Stimulated activated CD4-positive, alpha-beta T cell treated with anti-CD3 and anti-CD28 coated beads, Interleukin-2, amount 100 ng/mL, for 24 hours (primary cell): ENCODE measurements at places on chromosomes 5 and 9.

GRCh38 chr9:34546834-34547827 lies 24.3 kb upstream of the ENHO start:
- DNase-seq, result peak; percentile 59

- no peak for DNase-seq
These were observed 327.8 kb downstream of the TMEM167A start for GRCh38 chr5:82749461-82749820.

DNA sequence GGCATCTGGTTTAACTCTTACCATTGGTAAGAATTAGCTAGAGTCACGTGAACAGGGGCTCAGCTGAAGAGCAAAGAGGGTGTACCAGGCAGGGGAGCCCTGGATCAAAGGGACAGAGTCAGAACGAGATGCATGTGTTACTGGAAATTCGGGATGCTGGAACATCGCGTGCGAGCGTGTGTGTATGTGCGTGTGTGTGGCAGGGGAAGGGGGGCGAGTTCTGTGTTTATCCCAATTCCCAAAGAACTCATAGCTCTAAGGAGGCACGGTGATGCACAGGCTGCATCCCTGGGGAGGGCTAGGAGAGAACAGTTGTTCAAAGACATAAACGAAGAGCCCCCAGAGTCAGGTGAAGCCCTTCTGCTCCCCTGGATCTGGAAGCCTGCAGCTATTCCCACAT lies 353.3 kb downstream of the GADD45G start:
- DNase-seq, result no peak

GRCh38 chr5:57306359-57306758 lies 132.5 kb downstream of the GPBP1 start:
- no peak for DNase-seq

GRCh38 chr5:38923661-38924451 lies 78.0 kb downstream of the OSMR start:
- no peak for DNase-seq

GRCh38 chr9:82547995-82548394 lies 514.9 kb downstream of the RASEF start:
- no peak for DNase-seq

GRCh38 chr5:96288845-96289185 lies 144.2 kb downstream of the PCSK1 start:
- DNase-seq, result no peak

GRCh38 chr5:87686975-87687374 lies 274.2 kb upstream of the CCNH start:
- DNase-seq, result no peak

GRCh38 chr5:143117821-143118220 lies 285.7 kb downstream of the NR3C1 start:
- DNase-seq, result no peak

- no peak for DNase-seq
These were observed 67.8 kb upstream of the GABRB2 start for GRCh38 chr5:161614342-161614741.

DNA sequence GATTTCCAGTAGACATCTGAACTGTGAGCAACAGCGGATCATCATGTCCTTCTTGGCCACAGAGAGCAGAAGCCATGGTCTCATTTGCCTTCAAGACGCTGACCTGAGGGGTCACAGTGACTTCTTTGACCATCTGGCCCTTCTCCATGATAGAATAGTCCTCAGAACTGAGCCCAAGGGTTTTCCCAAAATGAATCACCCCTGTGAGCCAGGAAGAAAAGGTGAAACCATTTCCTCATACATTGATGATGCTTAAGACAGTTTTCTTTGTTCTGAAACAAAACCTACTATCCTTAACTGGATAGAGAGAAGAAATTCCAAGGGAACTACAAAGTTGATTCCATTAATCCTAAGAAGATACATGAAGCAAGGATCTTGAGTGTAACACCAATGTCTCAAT lies 503.9 kb downstream of the CTNND2 start:
- DNase-seq, result no peak

DNA sequence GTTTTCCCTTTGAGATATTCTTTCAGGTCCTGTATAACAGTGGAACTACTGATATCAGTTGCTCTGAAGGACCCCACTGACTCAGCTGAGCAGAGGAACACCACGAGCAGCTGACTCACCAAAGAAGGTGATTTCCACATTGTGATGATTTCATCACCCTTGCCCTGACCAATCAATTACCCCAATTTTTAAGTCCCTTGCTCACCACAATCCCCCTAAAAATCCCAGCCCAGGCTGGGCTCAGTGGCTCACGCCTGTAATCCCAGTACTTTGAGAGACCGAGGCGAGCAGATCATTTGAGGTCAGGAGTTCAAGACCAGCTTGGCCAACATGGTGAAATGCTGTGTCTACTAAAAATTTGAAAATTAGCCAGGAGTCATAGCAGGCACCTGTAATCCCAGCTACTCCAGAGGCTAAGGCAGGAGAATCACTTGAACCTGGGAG lies 125.3 kb upstream of the ABCA1 start:
- peak; percentile 53 for DNase-seq

DNA sequence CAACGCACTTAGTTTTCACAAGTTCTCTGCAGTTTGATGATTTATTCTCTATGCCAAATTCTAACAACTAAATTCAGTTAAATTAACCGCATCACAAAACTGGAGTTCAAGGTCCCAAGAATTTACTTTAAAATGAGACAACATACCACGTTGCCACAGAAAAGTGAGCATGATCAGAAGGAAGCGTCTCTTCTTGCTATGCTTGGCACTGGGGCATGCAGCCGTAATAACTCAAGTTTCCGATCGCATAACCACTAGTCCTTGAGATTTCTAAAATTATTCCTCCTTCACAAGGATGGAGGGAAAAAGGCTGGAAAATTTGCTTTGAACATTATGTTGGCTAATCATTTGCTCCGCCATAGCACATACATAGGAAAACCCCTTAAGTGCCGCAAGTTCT lies 13.9 kb downstream of the NFIB start:
- no peak for DNase-seq

GRCh38 chr9:114607671-114608524 lies 3.2 kb upstream of the TMEM268 start:
- DNase-seq, result no peak

DNA sequence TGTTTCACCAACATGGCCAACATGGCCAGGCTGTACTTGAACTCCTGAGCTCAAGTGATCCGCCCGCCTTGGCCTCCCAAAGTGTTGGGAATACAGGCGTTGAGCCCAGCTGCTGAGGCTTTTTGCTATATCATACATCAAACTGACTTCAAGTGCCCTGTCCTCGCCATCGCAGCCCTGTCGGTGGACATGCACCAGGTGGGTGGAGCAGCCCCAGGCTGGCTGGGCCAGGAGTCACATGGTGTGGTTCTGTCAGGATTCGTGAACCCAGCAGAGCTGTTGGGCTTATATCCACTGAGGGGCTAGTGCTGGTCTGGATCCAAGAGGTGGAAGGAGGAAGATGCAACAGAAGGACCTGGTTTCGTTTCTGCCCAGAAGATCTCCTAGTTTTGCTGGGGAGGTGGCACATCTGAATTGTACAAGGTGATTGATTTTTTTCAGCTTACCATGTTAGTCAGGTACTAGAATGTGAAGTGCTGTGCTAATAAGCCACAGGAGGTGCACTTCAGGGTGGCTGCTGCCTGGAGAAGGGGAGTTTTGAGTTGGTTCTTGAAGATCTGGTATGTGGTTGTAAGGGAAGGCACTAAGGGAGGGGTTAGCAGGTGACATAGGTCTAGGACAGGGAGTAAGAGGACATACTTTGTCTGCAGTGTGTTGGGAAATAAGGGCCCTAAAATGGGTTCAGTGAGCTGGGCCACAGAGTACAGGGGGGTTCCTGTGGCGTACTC lies 16.1 kb downstream of the PCBD2 start:
- DNase-seq, result no peak

DNA sequence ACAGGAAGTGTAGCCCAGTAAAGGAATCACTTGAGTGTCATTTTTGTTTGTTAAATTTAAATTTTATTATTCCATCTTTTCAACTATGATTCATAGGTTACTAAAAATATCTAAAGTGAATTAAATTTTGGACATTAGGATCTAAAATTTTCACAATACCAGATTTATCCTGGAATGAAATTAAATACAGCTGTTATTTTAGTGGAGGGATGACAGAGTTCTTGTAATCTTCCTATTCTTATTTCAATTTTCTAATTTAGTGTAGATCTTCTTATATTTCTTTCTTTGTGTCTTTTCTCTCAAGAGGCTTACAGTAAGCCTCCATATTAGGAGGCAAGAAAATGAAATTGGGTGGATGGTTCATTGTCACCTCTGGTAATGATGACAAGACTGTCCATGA lies 167.9 kb upstream of the TNC start:
- DNase-seq, result no peak

- no peak for DNase-seq
These were observed 89.1 kb upstream of the SPDL1 start for GRCh38 chr5:169494383-169494935.

DNA sequence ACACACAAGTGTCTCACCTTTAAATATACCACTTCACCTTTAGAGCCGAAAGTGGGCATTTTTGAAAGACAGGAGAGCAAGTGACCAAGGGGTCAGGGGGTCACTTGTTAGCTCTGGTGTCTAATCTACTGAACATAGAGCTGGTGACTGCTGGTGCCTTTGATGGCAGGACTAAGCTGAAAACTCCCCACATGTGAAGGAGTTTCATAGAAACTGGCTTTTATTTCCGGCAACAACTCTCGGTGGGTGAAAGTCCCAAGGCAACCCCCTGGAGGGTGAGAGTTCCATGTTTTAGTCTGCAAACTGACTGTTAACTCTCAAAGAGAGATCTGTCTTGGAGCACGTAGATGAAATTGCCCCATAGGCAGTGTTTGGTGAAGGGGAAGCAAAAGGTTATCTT lies 466.9 kb downstream of the DMRTA1 start:
- DNase-seq, result no peak

DNA sequence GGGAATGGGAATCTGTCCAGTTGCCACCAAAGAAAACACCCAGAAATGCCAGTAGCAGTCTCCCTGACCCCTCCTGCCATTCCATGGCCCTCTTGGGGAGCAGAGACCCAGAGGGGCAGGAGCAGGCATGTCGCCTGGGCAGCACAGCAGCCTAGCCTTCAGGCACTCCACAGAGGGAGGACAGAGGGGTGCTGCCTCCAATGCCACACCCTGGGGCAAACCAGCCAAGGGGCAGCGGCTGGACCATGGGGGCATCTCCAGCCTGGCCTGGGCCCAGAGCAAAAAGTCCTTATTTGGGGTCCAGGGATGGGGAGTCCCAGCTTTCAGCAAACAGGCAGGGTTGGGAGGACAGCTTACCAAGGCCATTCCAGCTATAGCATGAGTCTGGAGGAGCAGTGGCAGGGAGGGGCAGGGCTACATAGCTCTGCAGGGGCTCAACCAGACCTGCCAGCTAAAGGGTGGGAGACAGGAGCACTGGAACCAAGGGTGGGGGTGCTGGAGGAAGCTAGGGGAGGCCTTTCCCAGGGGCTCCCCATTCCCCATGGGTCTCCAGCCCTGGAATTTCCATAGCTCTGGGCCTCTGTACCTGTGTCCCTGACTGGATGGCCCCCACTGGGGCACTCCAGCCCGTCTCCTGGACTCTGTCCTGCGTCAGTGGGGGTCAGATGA lies 6.7 kb downstream of the BRD3 start:
- DNase-seq, result no peak

DNA sequence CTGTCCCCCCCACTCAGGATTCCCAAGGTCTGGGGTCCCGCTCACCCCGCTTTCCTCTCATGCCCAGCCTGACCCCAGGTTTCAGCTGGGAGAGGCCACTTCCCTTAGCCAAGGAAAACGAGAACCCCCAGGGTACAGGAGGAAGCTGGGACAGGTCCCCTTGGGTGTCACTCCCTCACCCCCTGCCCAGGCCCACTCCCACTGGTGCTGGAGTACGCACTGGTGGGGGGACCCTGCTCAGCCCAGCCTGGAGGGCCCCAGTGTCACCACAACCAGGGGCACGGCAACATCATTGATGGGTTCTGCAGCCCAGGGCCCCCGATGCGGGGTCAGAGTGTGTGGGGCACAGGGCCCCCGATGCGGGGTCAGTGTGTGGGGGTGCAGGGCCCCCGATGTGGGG lies 145.0 kb upstream of the CDKN2B start:
- no peak for DNase-seq

GRCh38 chr5:34813509-34813908 lies 25.5 kb upstream of the TTC23L start:
- DNase-seq, result no peak

DNA sequence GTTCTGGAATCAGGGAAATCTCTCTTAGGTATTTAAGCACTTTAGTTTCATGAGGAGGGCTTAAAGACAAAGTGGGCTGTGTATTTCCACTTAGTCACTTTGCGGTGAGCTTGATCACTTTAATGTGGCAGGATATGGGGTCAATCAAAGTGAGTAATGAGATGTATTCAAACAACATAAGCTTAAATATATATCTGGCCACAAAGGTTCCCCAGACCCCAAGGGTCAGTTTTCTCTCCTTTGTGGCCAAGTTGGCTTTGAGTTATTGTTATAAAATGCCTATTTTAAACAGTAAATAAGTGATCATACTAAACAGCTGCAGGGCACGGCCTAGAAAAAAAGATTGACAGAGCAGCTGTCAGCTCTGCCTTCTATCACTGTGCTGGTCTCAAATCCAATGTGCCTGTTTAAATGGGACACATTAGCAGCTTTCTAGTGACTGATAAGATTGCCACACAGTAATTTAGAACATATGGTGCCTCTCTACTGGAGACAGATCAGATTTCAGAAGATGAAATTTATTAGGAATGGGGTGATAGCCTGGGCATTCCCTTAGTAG lies 363.9 kb downstream of the AGTPBP1 start:
- no peak for DNase-seq

DNA sequence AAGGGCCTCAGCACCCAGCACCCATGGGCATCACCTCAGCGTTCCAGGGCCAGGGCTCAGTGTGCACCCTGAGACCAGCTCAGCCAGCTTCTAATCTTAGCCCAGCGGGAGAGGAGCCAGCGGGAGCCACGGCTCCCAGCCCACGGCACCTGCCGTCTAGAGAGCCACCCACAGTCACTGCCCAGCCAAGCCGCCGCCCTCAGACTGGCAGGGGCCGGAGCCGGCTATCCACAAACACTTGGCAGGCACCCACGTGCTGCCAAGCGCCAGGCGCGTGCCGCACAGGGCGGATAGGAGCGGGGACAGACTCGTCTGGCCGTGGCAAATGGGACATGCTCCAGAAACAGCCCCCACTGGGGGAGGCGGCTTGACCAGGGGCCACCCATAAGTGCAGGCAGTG lies 18.6 kb downstream of the BRD3 start:
- DNase-seq, result no peak

DNA sequence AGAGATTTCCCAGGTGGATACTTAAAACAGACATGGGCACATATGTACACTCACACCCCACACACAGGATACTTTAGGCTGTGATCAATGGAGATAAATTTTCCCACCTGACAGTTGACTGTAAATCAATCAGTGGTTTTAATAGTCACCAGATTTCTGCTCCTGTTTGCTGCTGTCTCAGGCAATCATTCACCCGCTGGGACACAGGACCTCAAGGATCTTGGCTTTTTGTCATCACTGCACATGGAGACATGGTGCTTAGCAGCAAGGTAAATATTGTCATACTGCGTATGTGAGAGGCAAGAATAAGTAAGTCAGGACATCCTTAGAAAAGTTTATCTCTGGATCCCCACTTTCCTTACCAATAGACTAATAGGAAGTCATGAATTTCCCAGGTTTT lies 60.8 kb upstream of the KLF9 start:
- DNase-seq, result no peak

GRCh38 chr5:159732220-159732619 lies 184.1 kb upstream of the ADRA1B start:
- no peak for DNase-seq

GRCh38 chr9:81224166-81225081 lies 464.9 kb downstream of the TLE1 start:
- no peak for DNase-seq

GRCh38 chr9:113543296-113543981 lies 79.9 kb downstream of the RGS3 start:
- DNase-seq, result no peak
